ENCODE measurements at places on chromosomes 2 and 18.

DNA sequence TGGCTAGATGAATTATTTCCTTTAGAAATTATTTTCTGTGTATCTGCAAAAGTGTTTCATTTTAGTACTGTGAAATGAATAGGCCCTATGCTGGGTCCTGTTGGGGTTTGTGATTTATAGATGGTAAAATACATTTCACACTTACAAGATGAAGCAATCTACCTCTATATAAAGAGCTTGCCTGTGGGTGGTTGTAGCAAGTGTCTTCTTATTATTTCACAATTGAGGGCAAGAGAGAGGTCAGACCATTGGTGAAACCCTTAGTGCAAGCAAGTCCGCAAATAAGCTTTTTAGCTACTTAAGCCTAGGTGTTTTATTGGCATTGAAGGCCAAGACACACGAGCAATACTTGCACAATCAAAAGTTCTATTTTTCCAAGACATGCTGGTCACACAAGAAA lies 153.1 kb downstream of the FMNL2 start:
- no peak for DNase-seq

- DNase-seq, result no peak
These were observed 7.5 kb downstream of the WDPCP start for GRCh38 chr2:63580651-63581297.

DNA sequence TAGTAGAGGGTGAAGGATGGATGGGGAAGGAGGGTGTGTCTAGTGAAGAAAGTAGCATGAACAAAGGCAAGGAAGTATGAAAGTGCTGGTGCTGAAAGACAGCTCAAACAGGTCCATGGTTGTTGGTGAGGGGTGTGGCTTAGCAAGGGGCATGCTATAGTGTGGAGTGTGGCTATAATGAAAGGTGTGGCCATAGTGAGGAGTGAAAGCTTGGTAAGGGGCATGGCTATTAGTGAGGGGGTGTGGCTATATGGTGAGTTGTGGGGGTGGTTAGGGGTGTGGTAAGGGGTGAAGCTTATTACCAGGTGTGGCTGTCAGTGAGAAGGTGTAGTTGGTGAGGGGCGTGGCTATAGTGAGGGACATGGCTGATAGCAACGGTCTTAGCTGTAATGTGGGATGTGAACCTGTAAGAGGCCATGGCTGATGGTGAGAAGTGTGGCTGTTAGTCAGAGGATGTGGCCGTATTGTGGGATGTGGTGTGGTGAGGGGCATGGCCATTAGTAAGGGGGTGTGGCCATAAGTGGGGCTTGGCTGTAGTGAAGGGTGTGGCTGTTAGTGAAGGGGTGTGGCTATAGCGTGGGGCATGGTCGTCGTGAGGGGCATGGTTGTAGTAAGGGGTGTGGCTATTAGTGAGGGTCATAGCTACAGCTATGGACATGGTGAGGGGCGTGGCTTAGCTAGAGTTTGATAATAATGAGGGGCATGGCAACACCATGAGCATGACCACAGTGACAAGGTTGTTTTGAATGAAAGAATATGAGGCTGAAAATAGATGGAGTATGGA lies 549.6 kb downstream of the FBXO15 start:
- no peak for DNase-seq

DNA sequence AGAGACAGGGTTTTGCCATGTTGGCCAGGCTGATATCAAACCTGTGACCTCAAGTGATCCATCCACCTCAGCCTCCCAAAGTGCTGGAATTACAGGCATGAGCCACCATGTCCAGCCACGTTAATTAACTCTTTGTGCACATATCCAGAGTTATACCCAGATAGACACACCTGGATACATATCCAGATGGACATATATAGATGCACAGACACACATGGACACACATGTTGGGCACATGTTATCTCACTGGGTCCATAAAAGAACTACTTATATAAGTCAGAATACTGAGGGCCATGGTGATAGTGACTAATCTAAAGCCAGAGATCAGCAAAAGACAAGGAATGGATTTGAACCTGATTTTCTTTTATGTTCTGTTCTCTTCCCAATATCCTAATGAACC lies 158.6 kb downstream of the IRS1 start:
- DNase-seq, result no peak

- DNase-seq, result no peak
These were observed 122.8 kb upstream of the WDSUB1 start for GRCh38 chr2:159409116-159409800.

DNA sequence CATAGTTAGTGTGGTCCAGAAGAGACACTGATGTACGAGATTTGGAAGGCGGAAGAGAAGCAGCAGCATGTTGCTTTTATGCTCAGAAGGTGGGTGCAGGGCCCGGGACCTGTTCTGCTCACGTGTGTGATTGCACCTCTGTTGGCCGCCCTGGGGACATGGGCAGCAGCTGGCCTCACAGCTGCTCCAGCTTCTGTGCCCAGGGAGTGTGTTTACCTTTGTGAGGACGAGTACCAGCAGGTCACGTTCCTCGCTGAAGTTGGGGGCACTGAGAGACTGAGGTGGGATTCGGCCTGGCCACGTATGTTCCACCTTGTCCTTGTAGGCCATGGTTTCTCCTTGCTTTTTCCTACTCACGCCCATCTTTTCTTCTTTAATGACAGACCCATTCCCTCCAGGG lies 86.3 kb downstream of the PMAIP1 start:
- no peak for DNase-seq

- DNase-seq, result no peak
These were observed 80.8 kb upstream of the NFATC1 start for GRCh38 chr18:79314838-79315388.

GRCh38 chr2:219542931-219543595 lies 546 bp downstream of the CHPF start:
- no peak for DNase-seq

DNA sequence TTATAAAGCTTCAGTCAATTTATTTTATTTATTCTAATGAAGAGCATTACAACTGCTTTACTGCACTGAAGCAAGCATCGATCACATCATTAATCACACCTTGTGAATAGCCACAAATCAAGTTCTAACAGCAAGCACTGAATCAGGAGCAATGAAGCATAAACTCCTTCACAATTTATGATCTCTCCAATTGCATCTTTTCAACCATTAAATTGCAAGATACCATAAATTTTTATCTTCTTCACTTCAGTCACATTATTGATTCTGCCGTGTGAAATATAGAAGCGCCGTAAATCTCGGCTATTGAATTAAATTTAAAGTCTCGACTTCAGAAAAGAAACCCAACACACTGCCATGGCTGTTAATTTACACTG lies 298.7 kb downstream of the CDCA7 start:
- DNase-seq, result no peak

- no peak for DNase-seq
These were observed 57.3 kb downstream of the VIT start for GRCh38 chr2:36753706-36754221.

GRCh38 chr18:10713409-10713808 lies 187.6 kb downstream of the NAPG start:
- DNase-seq, result no peak

Data from midbrain (tissue), 1 donor.